NT2/D1 (cell line): ENCODE measurements at places on chromosomes 1 and 21.
A peak's percentile ranks its signal among the peaks of the same experiment; 100 is the strongest.

DNA sequence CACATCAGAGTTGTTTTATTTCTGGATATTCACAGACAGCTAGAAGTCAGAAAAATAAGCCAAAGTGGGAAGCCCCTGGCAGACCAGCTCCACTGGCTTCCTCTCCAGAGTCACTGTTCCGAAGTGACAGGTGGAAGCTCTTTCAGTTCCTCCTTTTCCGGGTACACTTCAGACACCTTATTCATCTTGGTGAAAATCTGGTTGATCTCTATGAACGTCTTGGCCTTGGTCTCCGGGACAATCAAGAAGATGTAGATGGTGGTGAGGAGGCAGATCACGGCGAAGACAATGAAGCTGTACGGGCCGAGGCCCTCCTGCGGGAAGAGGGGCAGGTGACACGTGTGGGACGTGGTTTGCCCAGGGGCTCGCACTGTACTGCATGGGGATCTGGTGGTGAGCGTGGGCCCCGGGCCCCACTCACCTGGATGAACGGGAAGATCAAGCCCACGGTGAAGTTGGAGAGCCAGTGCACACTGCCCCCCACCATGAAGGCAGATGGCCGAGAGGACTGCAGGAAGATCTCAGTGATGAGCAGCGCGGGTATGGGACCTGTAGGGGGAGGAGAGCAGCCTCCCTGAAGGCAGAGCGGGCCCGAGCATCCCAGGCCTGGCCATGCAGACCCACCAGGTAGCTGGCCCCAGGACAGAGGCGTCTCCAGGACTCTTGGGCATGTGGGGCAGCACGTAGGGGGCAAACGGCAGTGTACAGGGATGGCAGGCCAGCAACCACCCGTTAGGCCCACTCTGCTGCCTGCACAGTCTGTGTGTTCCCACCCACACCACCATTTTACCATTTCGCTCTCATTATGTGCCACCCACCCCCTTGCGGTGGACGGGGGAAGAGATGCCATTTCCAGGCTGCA is 11.5 kb upstream of the SLC2A7 start:
- no peak for DNase-seq

- DNase-seq, result no peak
Observed at GRCh38 chr1:234533975-234534876, 55.2 kb upstream of the TARBP1 start.

DNA sequence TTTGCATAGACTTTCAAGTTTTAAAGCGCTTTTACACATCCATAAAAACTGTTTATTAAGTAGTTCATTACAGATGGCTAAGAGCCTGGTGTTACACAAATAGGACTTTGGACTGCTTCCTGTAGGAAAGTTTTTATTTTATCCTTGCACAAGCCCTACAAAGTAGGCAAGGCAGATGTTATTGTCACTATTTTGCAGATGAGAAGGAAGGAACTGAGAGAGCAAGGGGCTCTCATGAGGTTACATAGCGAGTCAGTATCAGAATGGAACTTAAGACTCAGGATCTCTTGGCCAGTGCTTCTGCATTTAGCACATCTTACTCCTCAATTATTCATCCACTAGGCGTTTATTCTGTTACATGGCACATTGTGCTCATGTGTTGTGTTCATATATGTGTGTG is 2.6 kb upstream of the MAPKAPK2 start:
- DNase-seq, result no peak

- no peak for DNase-seq
Observed at GRCh38 chr1:192787914-192788585, 20.8 kb upstream of the RGS2 start.

DNA sequence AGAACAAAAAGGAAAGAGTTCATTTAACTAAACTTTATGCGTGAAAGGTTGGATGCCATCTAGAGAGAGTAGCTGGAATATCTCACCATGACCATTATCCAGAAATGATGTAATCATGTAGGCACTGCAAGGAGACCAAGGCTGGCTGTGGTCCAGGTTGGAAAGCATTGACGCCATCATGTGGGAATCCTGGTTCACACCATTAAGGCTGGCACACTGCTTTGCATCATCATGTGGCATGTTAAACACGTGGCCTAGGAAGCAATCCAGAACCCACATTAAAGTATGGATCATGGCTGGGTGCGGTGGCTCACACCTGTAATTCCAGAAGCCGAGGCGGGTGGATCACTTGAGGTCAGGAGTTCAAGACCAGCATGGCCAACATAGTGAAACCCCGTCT is 4.3 kb downstream of the ADAMTS1 start:
- DNase-seq, result no peak

DNA sequence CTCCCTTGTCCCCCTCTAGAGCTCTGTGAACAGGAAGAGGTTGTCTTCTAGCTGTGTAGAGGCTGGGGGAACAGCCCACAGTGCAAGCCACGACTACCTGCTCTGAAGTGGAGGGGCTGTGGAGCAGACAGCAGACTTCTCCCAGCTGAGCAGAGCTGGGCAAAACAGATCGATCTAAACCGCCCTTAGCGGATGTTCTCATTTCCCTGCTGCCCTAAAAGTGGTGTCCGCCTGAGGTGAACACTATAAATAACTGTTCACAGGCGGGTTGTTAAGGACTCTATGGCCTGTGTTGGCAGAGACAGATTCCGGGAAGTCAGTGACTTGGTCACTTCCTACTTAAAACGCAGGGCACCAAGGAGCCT is 203.2 kb downstream of the RHOU start:
- DNase-seq, result no peak

DNA sequence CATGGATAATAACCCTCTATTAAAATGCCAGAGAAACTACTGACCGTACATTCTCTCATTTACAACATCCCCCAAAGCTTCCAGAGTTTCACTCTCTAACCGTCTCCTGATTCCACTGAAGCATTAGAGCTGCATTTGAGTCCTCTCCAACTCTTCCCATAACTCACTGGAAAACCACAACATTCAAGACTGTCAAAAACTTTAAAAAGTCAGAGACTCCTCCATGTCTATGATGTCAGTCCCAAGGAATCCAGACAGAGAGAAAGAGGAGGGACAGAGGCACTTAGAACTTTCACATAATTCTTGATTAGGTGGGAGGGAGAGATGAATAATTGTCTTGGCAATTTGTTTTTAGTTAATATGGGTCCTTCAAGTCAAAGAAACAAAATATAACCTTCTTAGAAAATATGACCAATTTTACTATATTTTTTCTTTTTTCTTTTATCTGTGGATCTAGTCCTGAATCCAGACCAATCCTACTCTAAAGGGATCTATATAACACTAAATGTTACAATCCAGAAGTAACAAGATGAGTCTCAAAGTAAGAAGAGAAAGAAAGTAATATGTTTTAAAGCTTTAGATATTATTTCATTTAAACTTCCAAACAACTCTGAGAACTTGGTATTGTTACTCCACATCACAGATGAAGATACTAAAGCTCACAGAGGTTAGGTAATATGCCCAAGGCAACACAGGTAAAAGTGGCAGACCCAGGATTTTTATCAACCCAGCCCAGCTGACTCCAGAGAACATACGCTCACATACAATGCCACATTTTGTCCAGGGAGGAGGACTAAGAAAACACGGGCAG is 23.8 kb downstream of the OTUD7B start:
- DNase-seq, result no peak

- no peak for DNase-seq
Observed at GRCh38 chr1:231177936-231178335, 16.1 kb downstream of the TRIM67 start.

GRCh38 chr21:33332143-33332542 is 7.4 kb downstream of the IFNAR1 start:
- no peak for DNase-seq

DNA sequence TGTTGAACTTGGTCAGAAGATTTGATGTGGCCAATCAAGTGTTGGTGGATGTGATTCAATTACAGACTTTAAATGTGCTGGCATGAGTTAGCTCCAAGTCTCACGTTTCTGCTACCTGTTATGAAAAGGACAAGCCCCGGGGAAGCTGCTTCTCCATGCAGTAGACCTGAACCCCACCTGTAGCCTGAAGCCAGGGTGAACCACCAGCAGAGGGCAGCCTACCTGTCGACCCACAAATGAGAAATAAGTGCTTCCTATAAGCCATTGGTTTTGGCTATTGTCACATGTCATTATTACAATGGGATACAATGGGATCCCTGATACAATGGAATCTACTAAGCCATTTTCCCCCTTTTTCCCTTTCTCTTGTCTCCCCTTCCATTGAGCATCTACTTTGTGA is 230.2 kb downstream of the PRDM2 start:
- DNase-seq, result no peak

GRCh38 chr1:229848752-229849677 is 218.0 kb upstream of the GALNT2 start:
- DNase-seq, result peak; percentile 66

- DNase-seq, result no peak
Observed at GRCh38 chr1:75567191-75567590, 43.7 kb downstream of the SLC44A5 start.

DNA sequence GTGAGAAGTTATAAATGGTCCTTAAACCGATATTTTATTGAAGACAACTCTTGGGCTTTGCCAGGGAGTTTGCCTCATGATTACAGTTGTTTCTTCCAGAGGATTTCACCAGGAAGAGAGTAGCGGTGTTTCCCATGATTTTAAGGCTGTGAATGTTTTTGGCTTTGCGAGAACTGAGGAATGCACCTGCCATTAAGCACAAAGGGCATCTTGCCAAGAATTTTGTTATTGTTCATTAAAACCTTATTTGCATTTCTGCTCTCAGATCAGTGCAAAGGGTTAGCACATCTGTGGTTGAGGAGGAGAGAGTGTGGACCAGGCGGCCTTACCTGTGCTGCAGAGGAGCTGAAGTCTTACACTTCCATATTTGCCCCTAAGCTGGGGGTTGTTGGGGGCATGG is 13.8 kb downstream of the CNIH3 start:
- DNase-seq, result no peak

- no peak for DNase-seq
Observed at GRCh38 chr1:219544163-219544846, 68.6 kb downstream of the ZC3H11B start.

GRCh38 chr21:34186109-34186719 is 112.8 kb downstream of the MRPS6 start:
- DNase-seq, result no peak

DNA sequence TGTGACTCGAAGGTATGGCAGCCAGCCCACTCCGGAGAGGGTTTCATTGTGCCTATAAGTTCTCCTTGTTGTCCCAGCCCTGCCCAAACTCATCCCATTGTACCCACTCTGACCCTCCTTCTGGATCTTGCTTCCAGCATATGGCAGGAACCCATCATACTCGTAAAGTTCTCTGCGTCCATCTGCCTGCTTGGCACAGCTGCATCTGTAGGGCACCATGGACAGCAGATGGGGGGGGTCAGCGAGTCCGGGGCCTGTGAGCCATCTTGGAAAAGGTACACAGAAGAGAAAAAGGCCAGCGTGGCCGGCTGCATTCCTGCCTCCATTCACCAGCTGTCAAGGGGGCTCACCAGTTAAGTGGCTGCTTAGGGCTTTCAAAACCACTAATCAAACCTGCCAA is 94.9 kb upstream of the IGSF21 start:
- DNase-seq, result no peak

GRCh38 chr1:245168906-245169305 is 14.1 kb downstream of the KIF26B start:
- DNase-seq, result no peak

DNA sequence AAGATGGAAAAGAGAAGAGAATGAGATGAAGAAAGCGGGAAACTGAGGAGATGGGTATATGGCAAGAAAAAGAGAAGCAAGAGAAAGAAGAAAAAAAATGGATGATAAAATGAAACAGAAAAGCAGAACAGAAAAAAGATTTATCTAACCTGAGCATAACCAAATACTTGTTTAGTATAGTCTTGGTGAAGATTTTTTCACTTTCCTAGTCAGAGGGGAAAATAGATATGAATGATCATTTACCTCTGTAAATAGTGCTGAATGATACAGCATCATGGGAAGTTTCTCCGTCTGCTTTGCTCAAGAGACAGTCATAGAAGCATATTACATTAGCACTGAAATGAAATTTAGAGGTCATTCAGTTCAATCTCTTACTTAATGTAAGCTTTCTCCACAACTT is 36.1 kb upstream of the PLPPR4 start:
- DNase-seq, result no peak

DNA sequence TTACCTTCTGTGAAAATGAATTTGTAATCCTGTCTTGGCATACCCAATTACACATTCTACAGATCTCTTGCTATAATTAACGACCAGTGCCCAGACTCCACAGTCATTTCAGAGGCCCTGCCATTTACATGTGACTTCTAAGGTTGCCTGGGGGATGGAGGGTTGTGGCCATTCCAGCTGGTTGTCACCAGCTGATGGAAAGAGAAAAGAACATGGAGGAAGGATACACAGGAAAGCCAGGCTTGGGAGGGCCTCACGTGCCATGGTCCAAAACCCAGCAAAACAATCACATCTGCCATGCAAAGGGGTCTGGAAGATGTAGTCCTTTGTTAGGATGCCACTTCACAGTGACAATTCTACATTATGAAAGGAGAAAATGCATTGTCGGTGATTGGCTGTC is 59.3 kb downstream of the LAMC2 start:
- no peak for DNase-seq

GRCh38 chr1:167777269-167777650 is 55.5 kb downstream of the MPZL1 start:
- no peak for DNase-seq

DNA sequence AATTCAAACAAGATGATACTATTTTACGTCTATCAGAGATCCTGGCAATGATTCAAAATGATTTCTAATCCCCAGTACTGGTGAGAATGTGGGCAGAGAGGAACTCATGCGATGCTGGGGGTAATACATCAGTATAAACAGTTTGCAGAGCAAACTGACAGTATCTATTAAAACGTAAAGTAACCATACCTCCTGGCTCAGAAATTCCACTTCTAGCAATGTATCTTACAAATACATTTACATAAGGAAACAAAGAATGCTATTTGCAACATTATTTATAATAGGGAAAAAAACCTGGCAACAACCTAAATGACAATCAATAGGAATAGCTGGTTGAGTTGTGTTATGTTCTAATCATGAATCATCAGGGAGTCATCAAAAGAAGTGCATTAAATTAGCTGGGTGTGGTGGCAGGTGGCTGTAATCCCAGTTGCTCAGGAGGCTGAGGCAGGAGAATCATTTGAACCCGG is 15.9 kb downstream of the RCAN1 start:
- DNase-seq, result no peak

GRCh38 chr1:163571950-163572349 is 250.2 kb downstream of the NUF2 start:
- no peak for DNase-seq

- no peak for DNase-seq
Observed at GRCh38 chr1:34188985-34189384, 12.3 kb downstream of the C1orf94 start.

GRCh38 chr1:212035835-212036605 is 472 bp downstream of the DTL start:
- DNase-seq, result no peak

DNA sequence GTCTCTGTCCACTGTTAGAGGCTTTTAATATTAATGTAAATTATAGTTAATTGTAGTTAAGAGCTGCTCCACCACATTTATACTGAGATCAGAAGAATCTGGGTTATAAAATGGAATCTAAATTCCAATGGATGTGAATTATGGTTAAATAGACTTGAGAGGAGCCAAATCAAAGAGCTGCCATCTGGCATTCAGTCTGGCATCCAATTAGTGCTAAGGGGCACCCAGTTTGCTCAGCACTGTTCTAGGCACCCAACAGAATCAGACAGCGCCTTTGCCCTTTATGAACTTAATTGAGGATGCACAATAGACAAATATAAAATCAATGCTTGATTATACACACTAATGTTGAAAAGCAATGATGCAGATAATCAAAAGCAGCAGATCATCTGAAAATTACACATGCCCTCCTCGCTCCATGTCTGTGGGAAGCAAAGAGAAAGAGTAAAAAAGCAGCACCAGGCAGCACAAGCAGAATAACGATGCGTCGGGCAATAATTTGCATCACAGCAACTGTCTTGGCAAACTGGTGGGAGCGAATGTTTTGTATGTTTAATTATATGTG is 310.1 kb downstream of the BRINP2 start:
- no peak for DNase-seq
